CD4-positive, CD25-positive, alpha-beta regulatory T cell (primary cell): ENCODE measurements at places on chromosomes 12 and 14. TPM values are rescaled to one million over a fixed set of nuclear protein-coding genes. Genes with fewer than 3 reads are reported as not detected.

The TEX52 gene
- not detected for polyA plus RNA-seq

The INHBC gene
- not detected for polyA plus RNA-seq

The LRRC23 gene
- polyA plus RNA-seq: 5.1 TPM

The PLEKHG7 gene
- 0.05 TPM for polyA plus RNA-seq

The NPFF gene
- not detected for polyA plus RNA-seq

The EP400 gene
- 1.9 TPM for polyA plus RNA-seq

GRCh38 chr14:68941820-68942219, 37.3 kb downstream of the ACTN1 start:
- no peak for DNase-seq
- H3K27me3 ChIP-seq: no peaks in the 10 kb centered on the region
- no peak overlapping the region for H3K4me3 ChIP-seq
- H3K36me3 ChIP-seq: no peaks in the 10 kb centered on the region
- H3K4me1 ChIP-seq: peaks cover 17% of the 10 kb centered on the region

GRCh38 chr12:112988224-112988623, 9.9 kb downstream of the OAS2 start:
- peaks cover 26% of the 10 kb centered on the region for H3K4me1 ChIP-seq
- no peak for DNase-seq
- no peaks in the 10 kb centered on the region for H3K27me3 ChIP-seq
- no peak overlapping the region for H3K4me3 ChIP-seq

GRCh38 chr14:68363843-68364767, 428.8 kb downstream of the ZFP36L1 start:
- H3K36me3 ChIP-seq: no peaks in the 10 kb centered on the region
- H3K27ac ChIP-seq: no peak overlapping the region
- no peak overlapping the region for H3K4me3 ChIP-seq
- no peak for DNase-seq

DNA sequence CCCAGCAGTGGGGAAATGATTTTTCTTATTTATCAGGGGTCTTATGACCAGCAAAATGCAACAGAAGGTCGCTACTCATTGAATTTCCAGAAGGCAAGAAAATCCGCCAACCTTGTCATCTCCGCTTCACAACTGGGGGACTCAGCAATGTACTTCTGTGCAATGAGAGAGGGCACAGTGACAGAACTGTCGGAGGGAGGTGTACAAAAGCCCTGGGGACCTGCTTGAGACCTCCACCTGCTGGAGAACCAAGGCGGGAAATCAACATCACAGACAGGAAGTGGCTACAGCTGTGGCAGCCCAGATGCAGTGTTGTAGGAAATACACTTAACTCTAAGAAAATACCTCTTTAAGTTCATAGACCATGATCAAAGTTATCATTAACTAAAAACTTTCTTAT, 250.9 kb upstream of the OR4E1 start:
- H3K27me3 ChIP-seq: no peaks in the 10 kb centered on the region
- H3K4me1 ChIP-seq: peaks cover 29% of the 10 kb centered on the region
- no peaks in the 10 kb centered on the region for H3K36me3 ChIP-seq
- H3K4me3 ChIP-seq: peak overlapping the region; percentile 63
- H3K27ac ChIP-seq: peak overlapping the region; percentile 58
- DNase-seq: peak; percentile 76

- no peak for DNase-seq
- H3K36me3 ChIP-seq: no peaks in the 10 kb centered on the region
- no peak overlapping the region for H3K27ac ChIP-seq
- no peak overlapping the region for H3K4me3 ChIP-seq
Observed at GRCh38 chr14:71139294-71139946, 232.2 kb downstream of the PCNX1 start.

DNA sequence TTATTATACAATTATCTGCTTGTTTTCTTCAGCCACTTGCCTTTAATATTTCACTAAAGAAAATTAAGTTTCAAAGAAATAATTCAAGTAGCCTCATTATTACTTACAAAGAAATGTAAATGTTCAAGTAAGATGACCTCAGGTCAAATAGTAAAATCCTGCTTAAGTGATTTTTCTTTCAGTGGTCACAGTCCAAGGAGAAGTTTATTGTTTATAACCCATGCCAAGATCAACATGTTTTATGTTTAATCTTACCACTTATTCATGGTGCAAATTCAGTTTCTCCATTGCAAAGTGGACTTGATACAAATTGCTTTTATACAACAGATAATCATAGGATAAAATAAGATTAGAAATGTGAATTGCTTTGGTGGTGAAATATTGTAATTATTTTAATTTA, 370.2 kb upstream of the FLRT2 start:
- no peak for DNase-seq
- H3K4me3 ChIP-seq: no peak overlapping the region
- no peaks in the 10 kb centered on the region for H3K4me1 ChIP-seq
- H3K27me3 ChIP-seq: no peaks in the 10 kb centered on the region

DNA sequence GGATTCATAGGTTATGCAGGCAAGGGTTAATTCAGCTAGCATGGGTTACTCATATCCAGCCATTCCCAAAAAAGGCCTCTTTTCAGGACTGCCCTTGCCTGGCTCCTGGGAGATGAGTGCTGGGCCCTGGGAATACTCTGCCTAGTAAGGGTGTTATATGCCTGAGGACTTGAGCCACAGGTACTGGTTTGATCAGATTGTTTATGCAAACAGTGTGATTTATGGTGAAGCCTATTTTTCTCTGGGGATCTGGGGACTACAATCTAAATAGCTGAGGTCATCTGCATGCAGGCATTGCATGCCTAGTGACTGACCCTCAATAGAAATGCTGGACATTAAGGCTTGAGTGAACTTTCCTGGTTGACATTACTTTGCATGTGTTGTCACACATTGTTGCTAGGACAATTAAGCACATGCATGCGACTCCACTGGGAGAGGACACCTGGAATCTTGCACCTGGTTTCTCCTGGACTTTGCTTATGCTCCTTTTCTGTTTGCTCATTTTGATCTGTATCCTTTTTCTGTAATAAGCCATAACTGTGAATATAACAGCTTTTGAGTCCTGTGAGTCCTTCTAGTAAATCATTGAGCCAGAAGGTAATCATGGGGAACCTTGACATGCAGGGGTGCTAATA, 73.0 kb downstream of the RAD51B start:
- no peaks in the 10 kb centered on the region for H3K27me3 ChIP-seq
- H3K4me1 ChIP-seq: peaks cover 7% of the 10 kb centered on the region
- no peak overlapping the region for H3K4me3 ChIP-seq
- no peaks in the 10 kb centered on the region for H3K36me3 ChIP-seq
- no peak for DNase-seq

GRCh38 chr14:89697281-89698060, 257.1 kb downstream of the EFCAB11 start:
- no peak overlapping the region for H3K27ac ChIP-seq
- no peak overlapping the region for H3K4me3 ChIP-seq
- peaks cover 14% of the 10 kb centered on the region for H3K4me1 ChIP-seq
- DNase-seq: peak; percentile 16
- H3K27me3 ChIP-seq: no peaks in the 10 kb centered on the region

DNA sequence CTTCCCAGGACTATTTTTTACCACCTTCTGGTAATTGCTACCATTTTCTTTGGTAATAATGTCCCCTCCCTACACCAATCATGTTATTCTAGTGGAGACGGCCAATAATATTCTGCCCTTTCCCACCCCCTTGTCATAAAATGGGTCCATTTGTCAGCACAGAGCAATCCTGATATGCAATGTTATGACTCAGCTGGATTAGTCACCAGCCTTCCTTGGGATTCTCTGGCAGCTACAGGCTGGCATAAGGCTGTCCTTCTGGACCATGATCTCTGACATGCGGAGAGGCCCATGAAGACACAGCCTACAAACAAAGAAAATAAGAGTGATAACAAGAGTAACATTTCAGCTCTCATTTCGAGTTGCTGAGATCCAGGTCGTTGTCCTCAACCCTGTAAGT, 222.0 kb upstream of the CPNE8 start:
- H3K4me1 ChIP-seq: no peaks in the 10 kb centered on the region
- no peak overlapping the region for H3K27ac ChIP-seq
- H3K36me3 ChIP-seq: no peaks in the 10 kb centered on the region
- H3K27me3 ChIP-seq: no peaks in the 10 kb centered on the region
- no peak for DNase-seq

DNA sequence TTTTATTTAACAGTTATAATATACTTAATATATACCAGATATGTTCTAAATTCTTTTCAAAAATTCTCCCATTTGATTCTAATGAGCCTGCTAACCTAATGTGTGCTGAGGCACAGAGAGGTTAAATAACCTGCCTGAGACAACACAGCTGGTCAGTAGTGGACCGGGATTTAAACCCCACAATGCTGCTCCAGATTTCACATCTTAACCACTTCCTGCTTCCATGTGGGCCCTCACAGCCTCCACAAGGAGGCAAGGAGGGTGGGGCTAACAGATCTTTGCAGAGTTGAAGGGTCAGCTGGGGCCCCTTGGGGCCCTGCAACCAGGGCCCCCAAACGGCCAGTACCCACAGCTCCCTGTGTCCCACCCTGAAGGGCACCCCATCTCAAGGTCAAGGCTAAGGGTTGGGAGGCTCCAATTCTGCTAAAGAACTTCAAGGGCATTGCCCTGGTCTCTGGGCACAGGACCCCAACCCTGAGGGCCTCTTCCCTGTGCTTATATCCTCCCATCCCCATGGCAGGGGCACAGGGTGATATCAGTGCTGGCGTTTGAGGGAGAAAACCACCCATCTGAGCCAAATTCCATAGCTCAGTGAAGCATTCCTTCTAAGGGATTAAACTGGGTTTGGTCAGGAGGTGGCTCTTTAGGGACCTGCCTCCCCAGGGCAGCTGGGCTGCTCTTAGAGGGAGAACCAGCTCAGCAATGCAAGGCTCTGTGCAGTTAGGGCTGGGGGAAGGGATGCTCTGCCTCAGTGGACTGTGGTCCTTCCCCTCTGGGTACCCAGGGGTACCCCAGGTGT, 2.2 kb downstream of the KRT80 start:
- H3K4me3 ChIP-seq: no peak overlapping the region
- DNase-seq: no peak
- no peaks in the 10 kb centered on the region for H3K36me3 ChIP-seq
- H3K4me1 ChIP-seq: no peaks in the 10 kb centered on the region
